ENCODE measurements at places on chromosomes 4 and X.

GRCh38 chrX:65674204-65674893 is 6.9 kb downstream of the MSN start:
- no peak for DNase-seq

- DNase-seq: no peak
Observed at GRCh38 chr4:7983296-7983695, 43.6 kb upstream of the AFAP1 start.

DNA sequence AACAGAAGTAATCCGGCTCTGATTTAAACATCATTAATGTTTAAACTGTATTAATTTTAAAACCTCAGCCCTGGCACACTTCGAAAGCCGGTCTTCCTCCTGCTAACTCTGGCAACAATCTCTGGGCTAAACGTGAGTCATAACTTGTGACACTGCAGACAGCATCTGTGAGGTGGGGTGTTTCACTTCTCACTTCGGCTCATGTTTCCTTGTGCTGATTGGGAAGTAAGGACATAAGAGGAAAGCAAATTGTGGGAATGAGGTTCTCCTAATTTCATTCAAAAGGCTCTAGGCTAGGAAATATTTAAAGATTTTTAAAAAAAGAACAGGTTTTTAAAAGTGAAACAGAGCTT is 139.9 kb upstream of the USP9X start:
- DNase-seq: peak; percentile 70

DNA sequence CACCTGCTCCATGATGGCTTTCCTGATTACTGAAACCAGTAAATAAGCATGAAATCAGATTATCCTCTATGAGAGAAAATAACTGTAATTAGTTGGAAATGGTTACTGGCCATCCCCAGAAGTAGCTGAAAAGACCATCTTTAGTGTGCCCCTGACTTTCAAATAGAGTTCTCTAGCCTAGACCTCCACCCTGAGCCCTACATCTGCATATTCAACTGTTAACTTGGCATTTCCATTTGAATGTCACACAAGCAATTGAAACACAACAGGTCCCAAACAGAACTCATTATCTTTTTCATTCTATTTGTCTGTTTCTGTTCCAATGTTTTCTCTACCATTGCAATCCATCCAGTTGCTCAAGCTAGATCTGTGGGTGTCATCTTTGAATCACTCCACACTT is 952.3 kb downstream of the RPA4 start:
- DNase-seq: no peak

GRCh38 chrX:107626916-107627315 is 1.4 kb upstream of the PRPS1 start:
- DNase-seq: no peak

DNA sequence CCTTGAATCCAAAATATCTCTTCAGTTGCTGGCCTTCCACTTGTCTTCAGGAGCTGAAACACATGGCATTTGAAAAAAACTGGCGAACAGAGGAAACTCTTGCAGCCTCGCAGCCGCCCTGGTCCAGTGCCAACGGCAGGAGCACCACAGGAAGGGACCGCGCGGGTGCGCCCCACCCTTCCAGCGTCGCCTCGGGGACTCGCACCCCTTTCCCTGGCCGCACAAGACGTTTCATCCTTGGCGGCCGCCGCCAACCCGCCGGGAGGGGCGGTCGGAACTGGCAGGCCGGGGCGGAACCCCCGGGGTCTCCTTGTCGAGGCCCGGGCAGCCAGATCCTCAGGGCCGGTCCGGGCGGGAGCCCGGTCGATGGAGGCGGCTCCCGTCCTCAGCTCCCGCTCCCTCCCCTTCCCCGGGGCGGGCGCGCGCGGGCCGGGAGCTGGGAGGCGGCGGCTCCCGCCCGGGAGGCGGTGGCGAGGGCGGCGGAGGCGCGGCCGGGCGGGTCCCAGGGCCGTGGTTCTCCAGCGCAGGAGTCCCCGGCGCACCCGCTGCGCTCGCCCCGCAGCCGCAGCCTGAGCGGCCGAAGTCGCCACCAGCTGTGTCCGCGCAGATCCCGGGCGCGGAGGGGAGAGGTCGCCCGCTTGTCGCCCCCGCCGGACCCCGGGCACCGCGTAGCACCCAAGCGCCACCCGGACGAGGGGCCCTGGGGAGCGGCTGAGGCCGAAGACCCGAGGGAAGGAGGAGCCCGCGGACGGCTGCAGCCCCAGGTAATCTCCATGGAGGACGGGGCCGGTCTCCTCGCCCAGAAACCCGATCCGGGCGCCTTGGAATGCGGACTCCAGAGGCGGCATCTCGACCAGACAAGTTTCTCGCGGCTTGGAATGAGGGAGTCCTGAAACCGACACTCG is 886 bp upstream of the NDST3 start:
- peak; percentile 43 for DNase-seq

DNA sequence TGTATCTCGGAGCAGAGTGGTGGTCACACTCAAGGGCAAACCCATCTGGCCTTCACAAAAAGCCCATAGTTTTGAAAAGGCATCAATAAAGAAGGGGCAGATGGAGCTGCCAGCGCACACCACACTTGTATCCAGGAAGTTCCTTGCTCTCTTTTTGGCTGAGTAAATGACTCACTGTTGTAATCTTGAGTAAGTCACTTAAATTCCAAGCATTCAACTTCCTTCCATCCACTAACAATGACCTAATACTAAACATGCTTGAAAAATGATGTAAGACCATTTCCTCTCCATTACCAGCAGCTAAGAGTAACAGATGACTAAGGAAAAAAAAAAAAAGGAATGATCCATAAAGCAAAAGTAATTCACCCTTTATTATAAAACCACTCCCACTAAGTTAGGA is 32.4 kb upstream of the MYOZ2 start:
- peak; percentile 98 for DNase-seq

GRCh38 chrX:131322651-131323050 is 33.5 kb upstream of the IGSF1 start:
- DNase-seq: peak; percentile 1

GRCh38 chr4:129823105-129823504 is 727.2 kb downstream of the C4orf33 start:
- peak; percentile 15 for DNase-seq

DNA sequence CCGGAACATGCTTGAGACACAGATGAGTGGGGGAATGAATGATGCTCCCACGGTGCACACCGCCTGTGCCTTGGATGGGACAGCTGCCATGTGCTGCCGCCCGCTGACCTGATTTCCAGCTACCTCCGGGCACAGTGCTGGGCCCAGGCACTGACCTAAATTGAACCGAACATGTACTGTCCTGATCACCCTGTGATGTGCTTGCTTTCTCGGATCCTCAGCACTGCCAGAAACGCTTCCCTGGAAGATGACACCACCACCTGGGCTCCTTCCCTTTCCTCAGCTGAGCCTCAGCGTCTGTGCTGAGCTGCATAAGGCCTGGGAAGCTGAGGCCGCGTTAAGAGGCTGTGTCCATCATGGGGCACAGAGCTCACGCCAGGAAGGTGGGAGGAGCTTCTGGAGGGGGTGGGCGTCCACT is 39.3 kb upstream of the MXD4 start:
- DNase-seq: no peak

DNA sequence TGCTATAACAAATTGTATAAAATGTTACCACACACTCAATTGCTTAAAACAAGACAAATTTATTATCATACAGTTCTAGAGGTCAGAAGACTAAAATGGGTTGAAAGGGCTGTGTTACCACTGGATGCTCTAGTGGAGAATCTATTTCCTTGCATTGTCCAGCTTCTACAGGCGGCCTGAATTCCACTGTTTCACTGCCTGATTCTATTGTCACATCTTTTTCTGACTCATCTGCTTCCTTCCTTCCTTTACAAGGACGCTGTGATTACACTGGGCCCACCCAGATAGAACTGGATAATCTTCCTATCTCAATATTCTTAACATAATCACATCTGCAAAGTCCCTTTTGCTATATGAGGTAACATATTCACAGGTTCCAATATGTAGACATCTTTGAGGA is 19.4 kb upstream of the ARMCX1 start:
- DNase-seq: no peak

GRCh38 chrX:25108481-25108880 is 92.7 kb upstream of the ARX start:
- no peak for DNase-seq

- peak; percentile 50 for DNase-seq
Observed at GRCh38 chr4:20043991-20044390, 207.7 kb upstream of the SLIT2 start.

Measured in fibroblast of upper back skin (primary cell).